ENCODE measurements at places on chromosomes 11 and 22.

DNA sequence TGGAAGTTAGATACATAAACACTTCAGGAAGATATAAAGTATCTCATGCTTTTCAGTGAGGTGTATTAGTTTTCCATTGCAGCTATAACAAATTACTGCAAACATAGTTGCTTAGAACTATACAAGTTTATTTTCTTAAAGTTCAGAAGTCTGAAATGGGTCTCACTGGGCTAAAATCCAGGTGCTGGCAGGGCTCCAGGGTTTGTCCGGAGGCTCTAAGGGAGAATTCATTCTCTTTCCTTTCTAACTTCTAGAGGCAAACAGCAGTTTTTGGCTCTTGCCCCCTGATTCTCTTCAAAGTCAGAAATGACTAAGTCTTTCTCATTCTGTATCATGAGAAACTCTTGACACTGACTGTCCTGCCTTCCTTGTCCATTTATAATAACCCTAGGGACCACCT is 138.8 kb downstream of the AASDHPPT start:
- DNase-seq, result no peak

- no peak for DNase-seq
Observed at GRCh38 chr11:74534216-74534945, 40.9 kb upstream of the LIPT2 start.

GRCh38 chr11:1198561-1199240 is 24.2 kb upstream of the MUC5B start:
- DNase-seq, result no peak

GRCh38 chr11:103730131-103730940 is 306.1 kb upstream of the DDI1 start:
- peak; percentile 6 for DNase-seq

DNA sequence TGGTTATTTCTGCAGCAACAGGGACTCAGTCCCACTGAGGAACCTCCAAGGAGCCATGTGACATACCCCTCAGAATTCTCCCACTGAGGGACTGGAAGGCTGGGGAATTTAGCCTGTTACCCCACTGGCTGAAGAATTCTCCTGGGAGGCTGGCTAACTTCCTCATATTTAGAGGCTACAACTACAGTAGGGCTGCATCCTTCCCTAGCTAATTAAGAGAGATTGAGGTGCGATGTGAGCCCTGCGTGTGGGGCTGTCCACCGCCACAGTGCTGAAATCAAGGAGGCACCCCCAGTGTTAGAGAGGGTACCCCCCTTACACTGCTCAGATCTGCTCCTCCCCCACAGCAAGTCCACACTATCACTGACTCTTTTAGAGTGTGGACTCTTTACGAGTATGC is 21.1 kb downstream of the EIF3F start:
- no peak for DNase-seq

DNA sequence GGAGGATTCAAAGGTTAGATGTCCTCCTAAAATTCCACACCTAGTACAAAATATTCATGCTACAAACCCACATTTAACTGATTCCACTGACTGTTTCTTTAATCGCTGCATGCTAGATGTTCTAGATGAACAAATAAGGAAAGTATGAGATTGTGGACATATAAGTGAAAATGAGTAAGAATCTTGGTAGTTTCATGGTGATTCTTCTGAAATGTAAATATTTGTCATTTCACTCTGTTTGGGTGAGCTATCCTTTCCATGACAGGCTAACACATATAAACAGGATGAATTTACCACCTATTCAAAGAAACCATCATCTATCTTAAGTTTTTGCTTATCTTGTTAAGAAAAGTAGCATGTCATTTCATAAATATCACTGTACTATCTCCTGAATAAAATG is 14.8 kb downstream of the OR5B3 start:
- DNase-seq, result no peak

- no peak for DNase-seq
Observed at GRCh38 chr11:14110629-14111028, 148.1 kb downstream of the SPON1 start.

- no peak for DNase-seq
Observed at GRCh38 chr11:14075118-14076078, 112.9 kb downstream of the SPON1 start.

DNA sequence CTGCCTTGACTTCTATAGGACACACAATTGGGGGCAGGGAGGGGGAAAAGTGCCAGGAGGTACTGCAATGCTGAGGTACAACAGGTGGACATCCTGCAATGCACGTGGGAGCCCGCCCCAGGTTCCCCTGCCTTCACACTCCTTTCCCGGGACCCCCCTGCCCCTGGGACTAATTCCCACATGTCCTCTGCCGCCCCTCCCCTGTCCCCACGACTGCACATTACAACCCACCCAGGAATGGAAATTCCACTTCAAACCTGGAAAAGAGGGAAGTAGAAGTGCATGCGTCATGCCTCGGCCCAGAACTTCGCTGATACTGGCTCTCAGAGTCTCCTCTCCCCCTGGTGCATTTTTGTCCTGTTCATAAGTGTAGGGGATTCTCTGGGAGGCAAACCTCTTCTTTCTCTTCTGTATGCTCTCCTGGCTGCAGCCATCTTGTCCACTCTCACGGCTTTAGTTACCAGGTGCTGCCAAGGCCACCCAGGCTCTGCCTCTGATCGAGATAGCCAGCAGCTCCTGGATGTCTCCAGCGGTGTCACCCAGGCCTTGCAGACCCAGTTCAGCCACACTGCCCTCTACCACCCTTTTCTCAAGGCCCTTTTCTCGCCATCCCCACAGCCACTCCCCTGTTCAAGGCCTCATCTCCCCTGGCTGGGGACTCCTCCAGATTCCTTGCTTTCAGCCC is 43.7 kb downstream of the GDPD5 start:
- DNase-seq, result no peak

DNA sequence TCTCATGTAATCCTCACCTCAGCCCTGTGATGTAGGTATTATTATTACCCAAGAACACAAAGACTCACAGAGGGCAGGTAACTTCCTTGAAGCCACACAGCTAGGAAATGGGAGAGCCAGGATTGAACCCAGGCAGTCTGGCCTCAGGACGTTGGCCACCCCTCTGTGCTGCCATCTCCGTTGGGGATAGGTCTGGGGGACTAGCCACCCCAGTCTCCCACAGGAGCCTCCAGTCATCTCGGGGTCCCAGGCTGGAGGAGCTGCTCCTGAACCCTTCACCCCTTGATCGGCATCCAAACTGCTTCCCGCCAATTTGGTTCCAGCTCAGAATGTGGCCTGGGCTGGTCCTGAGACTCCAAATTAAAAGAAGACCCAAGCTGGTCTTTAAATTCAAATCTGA is 10.4 kb upstream of the TCF20 start:
- no peak for DNase-seq

DNA sequence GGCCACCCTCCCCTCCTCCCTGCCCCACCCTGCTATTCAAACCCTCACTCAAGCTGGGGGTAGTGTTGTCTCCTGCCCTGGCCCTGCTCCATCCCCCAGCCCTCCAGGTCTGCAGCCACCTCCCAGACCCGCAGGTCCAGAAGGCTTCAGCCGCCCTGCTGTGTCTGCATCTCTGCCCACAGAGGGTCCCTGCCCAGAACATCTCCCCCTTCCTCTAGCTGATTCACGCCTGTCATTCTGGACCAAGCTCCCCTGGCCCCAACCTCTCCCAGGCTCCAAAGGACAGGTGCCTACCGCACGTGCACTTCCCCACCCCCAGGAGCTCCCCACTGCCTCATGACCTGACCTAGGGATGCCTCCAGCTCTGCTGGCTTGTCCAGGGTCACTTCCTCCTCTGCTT is 16.0 kb upstream of the SHISAL1 start:
- DNase-seq, result no peak

DNA sequence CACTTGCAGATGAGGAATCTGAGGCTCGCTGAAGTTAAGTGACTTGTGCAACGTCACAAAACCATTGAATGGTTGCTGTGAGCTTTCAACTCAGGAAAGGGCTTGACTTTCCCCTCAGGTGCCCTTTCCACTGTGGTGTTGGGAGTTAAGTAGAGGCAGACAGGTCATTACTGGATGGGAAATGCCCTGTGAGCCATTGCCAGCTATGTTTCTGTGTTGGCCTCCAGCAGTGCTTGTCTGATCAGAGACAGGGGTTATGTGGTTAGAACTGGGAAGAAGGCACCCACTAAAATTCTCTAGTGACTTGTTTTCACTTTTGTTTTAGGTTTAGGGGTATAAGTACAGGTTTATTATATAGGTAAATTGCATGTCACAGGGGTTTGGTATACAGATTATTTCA is 96.6 kb downstream of the FDX1 start:
- DNase-seq, result no peak

DNA sequence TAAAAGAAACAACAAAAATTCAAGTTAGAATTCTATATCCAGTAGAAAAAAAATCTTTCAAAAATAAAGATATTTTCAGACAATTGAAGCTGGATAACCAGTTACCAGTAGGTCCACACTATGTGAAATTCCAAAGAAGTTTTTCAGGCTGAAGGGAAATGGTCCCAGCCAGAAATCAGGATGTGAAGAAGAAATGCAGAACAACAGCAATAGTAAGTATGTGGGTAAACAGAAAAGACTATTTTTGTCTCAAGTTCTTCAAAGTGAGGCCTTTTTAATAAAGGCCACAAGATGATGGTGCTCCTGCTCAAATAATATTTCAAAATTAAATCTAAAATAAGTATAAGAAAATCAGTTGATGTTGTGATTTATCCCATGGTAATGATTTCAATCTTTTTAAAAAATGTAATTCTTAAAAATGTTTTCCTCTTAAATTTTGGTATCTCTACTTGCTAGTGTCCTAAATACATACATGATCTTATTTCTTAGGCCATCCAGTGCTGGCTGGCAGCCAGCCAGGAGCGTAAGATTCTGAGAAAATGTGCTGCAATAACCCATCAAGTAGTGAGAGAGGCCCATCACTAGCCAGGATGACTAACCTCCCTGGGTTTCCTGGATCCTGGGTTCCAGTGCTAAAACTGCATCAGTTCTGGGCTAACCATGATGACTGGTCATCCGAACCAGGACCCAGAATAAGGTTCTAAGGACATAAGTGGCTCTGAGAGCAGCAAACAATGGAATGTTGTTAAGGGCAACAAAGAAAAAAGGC is 15.6 kb upstream of the UCP3 start:
- no peak for DNase-seq

DNA sequence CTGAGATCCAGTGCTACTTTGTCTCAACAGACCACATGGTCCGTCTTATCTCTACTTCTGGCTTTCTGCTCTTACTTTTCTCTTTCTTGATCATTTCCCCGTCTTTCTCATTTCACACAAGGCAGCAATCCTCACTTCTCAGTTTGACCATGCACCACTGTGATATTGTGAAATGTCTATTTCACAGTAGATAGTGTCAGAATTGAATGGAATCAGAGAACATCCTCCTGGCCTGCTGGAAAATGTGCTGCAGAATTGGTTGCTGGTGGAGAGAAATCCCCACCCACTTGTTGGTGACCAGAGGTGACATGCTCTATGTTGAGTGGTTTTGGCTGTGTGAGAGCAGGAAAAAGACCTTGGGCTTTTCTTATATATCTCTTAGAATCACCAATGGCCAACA is 57.8 kb upstream of the RCN1 start:
- DNase-seq, result no peak

- DNase-seq, result no peak
Observed at GRCh38 chr22:35204807-35205775, 52.2 kb upstream of the HMGXB4 start.

DNA sequence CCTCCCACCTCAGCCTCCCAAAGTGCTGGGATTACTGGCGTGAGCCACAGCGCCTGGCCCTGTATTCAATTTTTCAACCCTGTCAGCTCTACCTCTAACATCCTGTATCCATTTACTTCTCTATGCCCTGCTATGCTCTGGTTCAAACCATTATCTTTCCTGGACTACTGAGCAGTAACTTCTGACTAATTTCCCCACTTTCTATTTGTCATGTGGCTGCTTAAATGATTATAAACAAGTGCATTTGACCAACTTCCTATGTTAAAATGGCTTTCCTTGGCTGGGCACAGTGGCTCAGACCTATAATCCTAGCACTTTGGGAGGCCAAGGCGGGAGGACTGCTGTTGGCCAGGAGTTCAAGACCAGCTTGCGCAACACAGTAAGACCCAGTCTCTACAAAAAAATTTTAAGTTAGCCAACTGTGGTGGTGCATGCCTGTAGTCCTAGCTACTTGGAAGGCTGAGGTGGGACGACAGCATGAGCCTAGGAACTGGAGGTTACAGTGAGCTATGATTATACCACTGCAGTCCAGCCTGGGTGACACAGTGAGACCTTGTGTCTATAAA is 2.1 kb downstream of the MED19 start:
- no peak for DNase-seq

DNA sequence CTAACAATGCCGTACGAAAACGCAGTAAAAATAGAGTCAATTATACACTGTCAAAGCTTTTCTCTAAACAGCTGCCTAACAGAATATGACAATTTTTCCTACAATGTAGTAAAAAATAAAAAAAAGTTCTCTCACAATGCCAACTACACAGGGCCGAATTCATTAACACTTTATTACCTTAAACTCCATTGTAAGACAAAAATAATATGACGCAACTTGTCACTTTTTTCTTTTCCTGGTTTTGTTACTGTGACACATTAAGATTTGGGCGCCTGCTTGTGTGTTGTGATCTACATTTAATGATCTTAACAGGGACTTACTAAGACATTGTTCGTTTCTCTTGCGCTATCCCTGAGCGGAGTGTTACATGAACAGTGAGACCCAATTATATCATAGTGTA is 204.1 kb downstream of the INSC start:
- no peak for DNase-seq

GRCh38 chr22:38952281-38952993 is 5.0 kb upstream of the APOBEC3A start:
- DNase-seq, result no peak
